Testis (tissue), 5 donors: ENCODE measurements at places on chromosomes 11 and 22. TPM values are rescaled to one million over a fixed set of nuclear protein-coding genes. Genes with fewer than 3 reads are reported as not detected.

DNA sequence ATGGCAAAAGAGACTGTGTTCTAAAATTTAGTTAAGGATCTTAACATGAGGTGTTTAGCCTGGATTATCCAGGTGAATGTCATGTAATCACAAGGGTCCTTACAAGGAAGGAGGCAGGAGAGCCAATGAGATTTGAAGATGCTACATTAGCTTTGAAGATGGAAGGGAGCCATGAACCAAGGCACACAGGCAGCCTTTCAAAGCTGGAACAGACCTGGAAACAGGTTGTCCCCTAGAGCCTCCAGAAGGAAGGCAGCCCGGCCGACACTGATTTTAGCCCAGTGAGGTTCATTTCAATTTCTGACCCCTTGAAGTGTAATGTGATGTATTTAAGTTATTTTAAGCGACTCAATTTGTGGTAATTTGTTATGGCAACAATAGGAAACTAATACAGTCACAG is 195.3 kb upstream of the MTMR2 start:
- H3K36me3 ChIP-seq: no peaks in the 10 kb centered on the region
- H3K4me1 ChIP-seq: no peaks in the 10 kb centered on the region
- H3K27ac ChIP-seq: no peak overlapping the region
- no peak for DNase-seq
- H3K4me3 ChIP-seq: no peak overlapping the region

- H3K36me3 ChIP-seq: no peaks in the 10 kb centered on the region
- no peak overlapping the region for H3K4me3 ChIP-seq
- no peaks in the 10 kb centered on the region for H3K27me3 ChIP-seq
- H3K27ac ChIP-seq: no peak overlapping the region
Observed at GRCh38 chr11:78450866-78451265, 33.2 kb upstream of the GAB2 start.

DNA sequence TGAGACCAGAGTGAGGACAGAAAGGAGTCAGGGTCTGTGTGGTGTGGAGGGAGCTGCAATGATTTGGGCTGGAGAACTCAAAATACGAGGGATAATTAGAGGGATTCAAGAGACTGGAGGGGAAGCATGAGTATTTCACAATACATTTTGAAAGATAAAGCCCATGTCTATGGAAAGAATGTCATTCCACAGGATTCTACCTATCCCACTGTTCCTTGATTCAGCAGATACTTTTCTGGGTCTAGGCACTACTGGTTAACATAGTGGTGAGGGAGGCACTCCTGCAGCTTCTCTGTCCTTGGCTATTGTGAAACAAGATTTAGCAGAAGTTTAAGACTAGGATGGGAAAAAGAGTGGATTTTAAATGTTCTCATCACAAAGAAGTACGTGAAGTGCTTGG is 72.9 kb upstream of the RASSF10 start:
- H3K36me3 ChIP-seq: no peaks in the 10 kb centered on the region
- no peak for DNase-seq
- no peak overlapping the region for H3K27ac ChIP-seq
- H3K4me3 ChIP-seq: no peak overlapping the region
- no peaks in the 10 kb centered on the region for H3K4me1 ChIP-seq
- H3K27me3 ChIP-seq: no peaks in the 10 kb centered on the region

DNA sequence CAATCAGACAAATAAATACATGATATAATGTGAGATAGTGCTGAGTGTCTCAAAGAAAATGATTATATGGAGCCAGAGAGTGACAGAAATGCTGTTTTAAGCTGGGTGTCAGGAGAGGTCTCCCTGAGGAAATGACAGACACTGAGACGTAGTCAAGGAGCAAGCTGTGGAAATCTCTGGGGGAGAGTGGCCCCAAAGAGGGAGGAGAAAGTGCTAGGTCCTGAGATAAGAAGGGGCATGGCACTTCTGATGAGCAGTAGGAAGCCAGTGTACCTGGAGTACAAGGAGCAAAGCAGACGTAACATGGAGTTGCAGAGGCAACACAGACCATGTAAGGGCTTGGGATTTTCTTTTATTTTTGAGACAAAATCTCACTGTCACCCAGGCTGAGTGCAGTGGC is 38.8 kb downstream of the ZNF202 start:
- no peaks in the 10 kb centered on the region for H3K27me3 ChIP-seq
- H3K4me3 ChIP-seq: no peak overlapping the region
- DNase-seq: no peak
- H3K27ac ChIP-seq: no peak overlapping the region
- no peaks in the 10 kb centered on the region for H3K36me3 ChIP-seq
- H3K4me1 ChIP-seq: no peaks in the 10 kb centered on the region

- no peaks in the 10 kb centered on the region for H3K27me3 ChIP-seq
- no peak for DNase-seq
- H3K36me3 ChIP-seq: no peaks in the 10 kb centered on the region
Observed at GRCh38 chr11:36724742-36725385, 126.8 kb upstream of the RAG2 start.

- H3K27me3 ChIP-seq: no peaks in the 10 kb centered on the region
- no peak overlapping the region for H3K27ac ChIP-seq
- no peaks in the 10 kb centered on the region for H3K36me3 ChIP-seq
- DNase-seq: no peak
- H3K4me3 ChIP-seq: no peak overlapping the region
Observed at GRCh38 chr11:47002390-47002789, 65.8 kb downstream of the CSTPP1 start.

The SLC7A4 gene
- 64.8 TPM for total RNA-seq
